ENCODE measurements at places on chromosomes 16 and 17. TPM values are rescaled to one million over a fixed set of nuclear protein-coding genes. Genes with fewer than 3 reads are reported as not detected.

The PLCG2 gene
- 9.6 TPM for total RNA-seq

- peak; percentile 56 for DNase-seq
- H3K4me3 ChIP-seq = no peak overlapping the region
- no peaks in the 10 kb centered on the region for H3K36me3 ChIP-seq
- no peak overlapping the region for H3K27ac ChIP-seq
- peaks cover 13% of the 10 kb centered on the region for H3K4me1 ChIP-seq
Observed at GRCh38 chr17:74368341-74369081, 1.2 kb downstream of the GPR142 start.

- peak overlapping the region; percentile 13 for H3K4me3 ChIP-seq
- no peaks in the 10 kb centered on the region for H3K27me3 ChIP-seq
- peaks cover 5% of the 10 kb centered on the region for H3K36me3 ChIP-seq
Observed at GRCh38 chr17:8284126-8284525, 4.3 kb upstream of the RANGRF start.

GRCh38 chr16:23464196-23464595 is 11.2 kb upstream of the COG7 start:
- no peak overlapping the region for H3K4me3 ChIP-seq
- H3K36me3 ChIP-seq = peaks cover 35% of the 10 kb centered on the region
- no peaks in the 10 kb centered on the region for H3K27me3 ChIP-seq
- DNase-seq = no peak

The PLXDC1 gene
- 1.0 TPM for total RNA-seq

GRCh38 chr17:80838311-80839025 is 153.2 kb upstream of the CHMP6 start:
- H3K27ac ChIP-seq = no peak overlapping the region
- peaks cover 19% of the 10 kb centered on the region for H3K4me1 ChIP-seq
- no peak overlapping the region for H3K4me3 ChIP-seq
- H3K27me3 ChIP-seq = no peaks in the 10 kb centered on the region

The ERBB2 gene
- total RNA-seq = 4.0 TPM

- no peaks in the 10 kb centered on the region for H3K27me3 ChIP-seq
- H3K4me1 ChIP-seq = peaks cover 3% of the 10 kb centered on the region
- no peak for DNase-seq
- no peak overlapping the region for H3K4me3 ChIP-seq
Observed at GRCh38 chr17:20200016-20200795, 191.0 kb downstream of the SPECC1 start.

The NPIPB13 gene
- 14.9 TPM for total RNA-seq

DNA sequence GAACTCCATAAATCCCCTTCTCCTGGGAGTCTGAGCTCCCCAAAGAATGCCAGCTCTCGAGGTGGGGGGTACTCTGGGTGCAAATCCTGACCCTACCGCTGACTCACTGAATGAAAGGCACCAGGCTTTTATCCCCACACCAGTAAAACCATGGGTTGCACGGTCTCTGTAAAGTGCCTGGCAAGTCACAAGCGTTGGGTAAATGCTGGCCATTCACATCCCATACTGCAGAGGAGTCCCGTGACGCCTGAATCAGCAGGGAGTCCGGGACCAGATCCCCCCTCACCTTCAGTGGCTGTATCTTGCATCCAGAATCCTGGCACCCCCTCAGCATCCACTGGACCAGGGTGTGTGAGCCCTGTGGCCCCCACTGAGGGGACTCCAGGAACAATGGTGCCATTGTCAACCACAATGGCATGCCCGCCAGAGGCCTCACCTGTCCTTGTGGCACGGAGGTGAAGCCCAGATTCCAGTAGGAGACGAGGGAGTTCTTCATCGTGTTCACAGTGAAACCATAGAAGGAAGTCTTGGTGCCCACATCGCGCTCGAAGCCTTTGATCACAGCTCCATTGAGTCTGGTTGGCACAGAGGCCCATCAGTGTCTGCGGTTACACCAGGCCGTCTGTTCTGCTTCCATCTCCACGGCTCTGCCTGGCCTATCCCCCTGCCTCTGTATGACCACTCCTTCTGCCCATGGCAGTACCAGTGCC is 13.3 kb downstream of the ST6GALNAC2 start:
- no peak for DNase-seq
- H3K4me1 ChIP-seq = peaks cover 3% of the 10 kb centered on the region
- no peak overlapping the region for H3K27ac ChIP-seq
- no peaks in the 10 kb centered on the region for H3K27me3 ChIP-seq
- peaks cover 7% of the 10 kb centered on the region for H3K36me3 ChIP-seq

DNA sequence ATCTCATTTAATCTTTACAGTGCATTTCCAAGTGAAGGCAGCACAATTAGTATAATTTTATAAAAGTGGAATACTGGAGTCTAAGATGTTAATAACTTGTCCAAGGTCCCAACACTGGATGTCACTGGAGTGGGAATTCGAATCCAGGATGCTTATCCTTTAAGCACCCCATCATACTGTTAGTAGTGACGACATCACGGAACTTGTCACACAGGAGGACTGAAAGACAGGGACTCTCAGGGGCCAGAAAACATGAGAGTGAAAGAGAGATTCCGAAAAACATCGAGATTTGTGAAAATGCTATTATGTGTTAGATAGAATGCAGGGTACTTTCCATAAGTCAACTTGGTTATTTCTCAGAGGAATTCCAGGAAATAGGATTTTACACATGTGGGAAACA is 374.0 kb downstream of the GRIN2A start:
- H3K27ac ChIP-seq = no peak overlapping the region
- no peak for DNase-seq
- H3K4me3 ChIP-seq = no peak overlapping the region
- H3K4me1 ChIP-seq = no peaks in the 10 kb centered on the region
- H3K36me3 ChIP-seq = no peaks in the 10 kb centered on the region
- no peaks in the 10 kb centered on the region for H3K27me3 ChIP-seq

DNA sequence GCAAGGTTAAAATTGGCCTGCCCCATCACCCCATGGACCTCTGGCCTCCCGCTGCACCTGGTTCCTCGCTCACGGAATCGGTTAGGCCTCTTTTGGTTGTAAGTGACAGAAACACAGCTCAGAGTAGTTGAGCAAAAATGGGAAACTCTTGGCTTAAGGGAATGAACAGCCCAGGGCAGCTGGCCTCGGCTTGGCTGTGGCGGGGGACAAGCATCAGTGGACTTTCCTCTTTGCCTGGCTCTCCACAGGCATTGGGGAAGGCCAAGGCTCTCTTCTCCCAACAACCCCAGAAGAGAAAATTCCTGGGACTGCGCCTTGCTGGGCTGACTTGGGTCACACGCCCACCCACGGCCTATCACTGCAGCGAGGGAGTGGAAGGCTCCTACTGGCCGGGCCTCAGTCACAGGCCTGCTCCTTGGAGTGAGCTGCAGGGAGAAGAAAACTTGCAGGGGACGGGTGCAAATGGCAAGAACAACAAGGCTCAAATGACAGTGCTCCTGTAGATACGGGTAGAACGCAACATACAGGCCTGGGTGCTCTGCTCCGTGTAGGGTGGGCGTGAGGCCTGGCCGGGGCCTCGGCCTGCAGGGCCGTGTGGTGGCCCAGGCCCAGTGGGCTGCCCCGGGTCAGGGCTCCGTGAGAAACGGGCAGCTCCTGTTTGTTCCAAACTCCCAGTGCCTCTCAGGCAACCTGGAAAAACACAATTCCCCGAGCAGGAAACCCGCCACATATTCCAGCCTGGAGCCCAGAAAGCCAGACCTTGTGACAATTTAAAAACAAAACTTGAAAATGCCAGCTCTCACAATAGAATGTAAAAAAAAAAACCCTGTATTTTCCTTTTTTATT is 25.0 kb upstream of the ATP2A3 start:
- no peak overlapping the region for H3K4me3 ChIP-seq
- no peak for DNase-seq
- H3K27me3 ChIP-seq = peaks cover 14% of the 10 kb centered on the region
- no peaks in the 10 kb centered on the region for H3K36me3 ChIP-seq
- peaks cover 2% of the 10 kb centered on the region for H3K4me1 ChIP-seq
- H3K27ac ChIP-seq = no peak overlapping the region

The ATP1B2 gene
- 0.37 TPM for total RNA-seq
